Iris pigment epithelial cell (primary cell): ENCODE measurements at places on chromosomes 2 and 18.

- DNase-seq: no peak
Measured at GRCh38 chr2:60972889-60973656, 44.4 kb upstream of the PEX13 start.

DNA sequence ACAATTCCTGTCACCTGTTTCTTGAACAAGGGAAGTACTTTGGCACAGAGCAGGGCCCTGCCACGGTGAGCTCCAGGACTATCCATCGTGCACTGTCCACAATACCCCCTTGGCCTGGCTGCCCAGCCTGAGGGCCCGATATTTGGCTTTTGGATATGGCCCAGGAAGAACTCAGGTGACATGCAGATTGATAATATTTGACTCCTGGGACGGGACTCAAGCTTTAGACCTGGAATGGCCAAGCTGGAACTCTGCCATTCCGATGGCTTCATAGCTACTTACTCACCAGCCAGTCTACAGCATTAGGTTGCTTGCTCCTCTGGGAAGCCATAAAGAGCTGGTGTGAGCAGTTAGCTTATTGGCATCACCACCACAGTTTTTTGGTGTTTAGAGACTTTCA is 26.6 kb downstream of the EML6 start:
- no peak for DNase-seq

DNA sequence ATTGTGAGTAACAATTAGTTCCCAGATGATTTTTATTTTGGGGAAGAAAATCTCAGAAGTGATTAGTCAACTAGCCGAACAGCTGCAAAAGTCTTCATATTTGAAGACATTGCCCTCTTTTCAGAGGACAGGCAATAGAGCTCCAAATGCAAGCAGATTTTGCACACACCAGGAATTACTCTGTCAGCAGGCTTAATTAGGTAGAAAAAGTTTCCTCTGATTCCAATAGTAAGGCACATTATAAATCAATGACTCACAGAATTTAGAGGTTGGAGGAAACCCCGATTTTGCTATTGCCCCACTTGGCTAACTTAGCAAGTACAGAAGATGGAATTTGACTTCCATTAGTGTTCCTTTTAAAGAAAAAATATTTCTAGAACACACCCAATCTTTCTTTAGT is 30.7 kb upstream of the SCN1A start:
- DNase-seq: peak; percentile 59

- DNase-seq: no peak
Measured at GRCh38 chr18:388200-388599, 112.3 kb downstream of the COLEC12 start.

- peak; percentile 79 for DNase-seq
Measured at GRCh38 chr18:58288921-58289797, 245.1 kb downstream of the NEDD4L start.

GRCh38 chr18:44958040-44958439 is 277.4 kb downstream of the SETBP1 start:
- DNase-seq: no peak

- no peak for DNase-seq
Measured at GRCh38 chr2:61906186-61906470, 654 bp downstream of the COMMD1 start.

GRCh38 chr18:45116116-45116515 is 435.4 kb downstream of the SETBP1 start:
- DNase-seq: no peak

DNA sequence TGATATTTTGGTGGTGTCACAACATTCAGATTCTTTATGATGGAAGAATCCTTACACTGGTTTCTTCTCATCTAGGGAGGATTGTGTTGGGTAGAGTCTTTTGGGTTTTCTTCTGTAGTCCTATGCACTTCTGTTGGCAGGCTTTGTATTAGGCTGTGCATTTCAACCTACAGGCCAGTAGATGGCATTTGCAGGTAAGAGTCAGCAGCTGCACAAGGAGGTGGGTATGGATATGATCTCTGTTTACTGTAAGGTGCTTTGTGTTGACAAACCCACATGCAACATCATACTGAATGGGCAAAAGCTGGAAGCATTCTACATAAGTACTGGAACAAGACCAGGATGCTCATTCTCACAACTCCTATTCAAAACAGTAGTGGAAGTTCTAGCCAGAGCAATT is 656.8 kb downstream of the METTL4 start:
- DNase-seq: peak; percentile 36

DNA sequence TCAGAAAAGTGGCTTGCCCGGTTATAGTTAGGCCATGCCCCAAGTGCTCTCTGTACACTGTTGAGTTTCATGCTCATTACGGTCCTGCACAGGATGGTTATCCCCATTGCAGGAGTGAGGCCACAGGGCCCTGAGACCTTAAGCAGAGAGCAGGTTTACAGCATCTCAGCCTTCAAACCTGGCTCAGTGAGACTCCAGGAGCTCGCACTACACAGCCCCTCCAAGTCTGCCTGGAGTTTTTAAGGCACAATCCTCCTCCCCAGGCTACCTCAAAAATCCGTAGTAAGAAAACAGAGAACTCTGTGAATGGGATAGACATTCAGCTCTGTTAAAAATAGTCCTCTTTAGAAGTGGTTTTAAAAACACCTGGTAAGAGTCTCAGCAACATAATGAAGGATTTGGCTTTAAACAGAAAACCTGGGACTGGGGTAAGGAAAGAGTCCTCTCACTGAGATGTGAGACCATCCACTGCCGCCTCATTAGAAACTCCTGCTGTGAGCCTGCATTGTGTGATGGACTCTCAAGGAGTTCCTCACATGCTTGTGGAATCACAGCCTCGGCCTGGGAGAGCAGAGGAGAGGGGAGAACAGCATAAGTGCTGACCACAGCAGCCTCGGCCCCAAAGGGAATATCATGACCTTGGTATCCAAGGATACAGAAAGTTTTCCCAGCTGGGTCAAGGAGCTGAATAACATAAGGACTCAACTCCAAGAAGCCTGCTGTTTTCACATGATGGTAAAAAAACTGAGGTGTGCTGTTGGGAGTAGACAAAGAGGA is 214.8 kb downstream of the ATAD2B start:
- DNase-seq: peak; percentile 25
